ENCODE measurements at places on chromosomes 5 and 9. TPM values are rescaled to one million over a fixed set of nuclear protein-coding genes. Genes with fewer than 3 reads are reported as not detected.

GRCh38 chr9:121297389-121297788 is 29.4 kb downstream of the GSN start:
- DNase-seq = no peak

The DNM1 gene
- total RNA-seq = 0.60 TPM

GRCh38 chr5:139513852-139514485 is 31.4 kb upstream of the STING1 start:
- DNase-seq = no peak

The TTC23L gene
- not detected for total RNA-seq

The TMED9 gene
- total RNA-seq = 94.0 TPM

DNA sequence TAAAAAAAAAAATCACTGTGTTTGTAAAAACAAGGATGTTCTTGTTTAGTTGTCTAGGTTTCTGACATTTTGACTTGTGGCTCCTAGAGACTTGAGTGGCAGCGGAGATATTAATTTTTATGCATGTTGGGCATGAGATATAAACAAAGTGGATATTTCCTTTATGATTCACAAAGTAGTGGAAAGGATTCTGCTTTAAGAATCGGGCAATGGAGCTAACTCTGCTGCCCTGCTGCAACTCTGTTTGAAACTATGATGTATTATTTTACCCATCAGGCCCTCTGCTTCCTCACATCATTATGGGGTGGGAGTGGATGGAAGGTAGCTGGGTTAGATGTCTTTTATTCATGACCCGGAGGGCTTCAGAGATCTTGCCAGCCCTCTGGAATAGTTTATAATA is 94.1 kb upstream of the CD180 start:
- no peak for DNase-seq

All from activated CD4-positive, alpha-beta T cell treated with anti-CD3 and anti-CD28 coated beads, Interleukin-2, amount 10 ng/mL, durations not matched to agents 7 days and 5 days (primary cell).